Right atrium auricular region (tissue), 2 donors: ENCODE measurements at places on chromosomes 6 and 20. TPM values are rescaled to one million over a fixed set of nuclear protein-coding genes. Genes with fewer than 3 reads are reported as not detected.
A peak's percentile ranks its signal among the peaks of the same experiment; 100 is the strongest.

The ZSCAN23 gene
- total RNA-seq = 0.59 TPM

The IL20RA gene
- total RNA-seq = 5.0 TPM

DNA sequence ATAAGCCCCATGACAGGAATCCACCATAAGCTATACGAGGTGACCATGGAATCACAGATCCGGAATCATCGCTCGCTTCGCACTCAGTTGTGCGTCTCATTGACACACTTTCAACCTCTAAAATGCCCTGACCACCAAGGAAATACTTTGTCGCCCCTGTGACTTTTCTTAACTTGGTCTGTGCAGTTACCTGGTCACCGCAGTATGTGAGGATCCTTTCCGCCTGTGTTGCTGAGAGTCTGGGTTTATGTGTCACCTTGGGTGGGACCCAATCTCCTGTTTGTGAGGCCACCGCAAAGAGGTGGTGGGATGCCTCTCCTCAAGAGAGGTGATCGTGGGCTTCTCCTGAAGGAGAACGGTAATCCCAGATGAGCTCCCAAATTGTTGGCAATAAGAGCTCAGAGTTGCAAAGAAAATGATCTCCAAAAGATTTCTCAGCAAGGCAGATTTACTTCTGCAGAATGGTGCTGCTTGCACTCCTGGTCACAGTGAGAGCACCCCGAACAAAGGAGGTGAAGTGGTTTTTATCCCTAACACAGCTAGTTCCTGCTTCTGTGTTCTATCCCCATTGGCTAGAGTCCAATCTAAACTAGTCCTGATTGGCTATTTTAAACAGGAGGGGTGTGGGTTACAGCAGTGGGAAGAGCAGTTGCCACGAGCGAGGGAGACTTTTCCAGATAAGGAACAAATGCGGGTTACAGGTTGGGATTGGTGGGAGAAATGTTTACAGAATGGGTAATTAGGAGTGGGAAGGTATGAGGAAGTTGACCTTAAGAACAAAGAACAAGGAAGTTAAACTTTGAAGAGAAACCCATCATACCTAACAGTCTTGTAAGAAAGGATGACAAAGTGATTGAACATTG is 9.1 kb upstream of the ZNFX1 start:
- no peak overlapping the region for H3K27ac ChIP-seq
- H3K4me1 ChIP-seq = peaks cover 7% of the 10 kb centered on the region
- peaks cover 100% of the 10 kb centered on the region for H3K36me3 ChIP-seq

- H3K36me3 ChIP-seq = no peaks in the 10 kb centered on the region
- no peak for DNase-seq
- H3K4me3 ChIP-seq = peak within 1 kb of the TSS; percentile 34
Observed at GRCh38 chr6:36129941-36130666, at the start of gene MAPK13. Gene MAPK13, plus strand, starts transcription at chr6:36130513. Its CDS starts 70 bp downstream, at chr6:36130583.

- no peak overlapping the region for H3K4me3 ChIP-seq
- H3K27ac ChIP-seq = no peak overlapping the region
- no peaks in the 10 kb centered on the region for H3K4me1 ChIP-seq
- DNase-seq = no peak
Observed at GRCh38 chr6:7636151-7636550, 46.2 kb downstream of the SNRNP48 start.

DNA sequence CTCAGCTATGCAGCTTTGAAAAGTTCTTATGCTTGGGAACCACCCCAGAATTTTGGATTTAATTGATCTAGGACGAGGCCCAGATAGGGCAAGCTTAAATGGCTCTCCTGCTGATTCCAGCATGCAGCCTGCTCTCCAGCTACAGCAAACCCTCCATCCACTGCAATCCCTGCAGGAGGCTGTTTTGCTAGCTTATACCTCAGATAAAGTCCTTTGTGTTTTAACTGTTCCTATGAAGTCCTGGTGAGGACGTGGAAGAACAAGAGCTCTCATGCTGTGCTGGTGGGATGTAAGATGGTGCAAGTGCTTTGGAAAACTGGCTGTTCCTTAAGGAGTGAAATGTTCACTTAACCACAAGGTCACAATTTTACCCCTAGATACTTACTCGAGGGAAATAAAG is 25.5 kb upstream of the NXT1 start:
- no peaks in the 10 kb centered on the region for H3K4me1 ChIP-seq
- H3K27ac ChIP-seq = no peak overlapping the region
- no peak overlapping the region for H3K4me3 ChIP-seq
- no peaks in the 10 kb centered on the region for H3K36me3 ChIP-seq
- H3K27me3 ChIP-seq = no peaks in the 10 kb centered on the region

GRCh38 chr6:72955666-72956065 is 269.6 kb downstream of the KHDC1L start:
- no peaks in the 10 kb centered on the region for H3K36me3 ChIP-seq
- H3K4me1 ChIP-seq = no peaks in the 10 kb centered on the region
- H3K4me3 ChIP-seq = no peak overlapping the region
- H3K27ac ChIP-seq = no peak overlapping the region

GRCh38 chr20:22921595-22922421 is 113.3 kb upstream of the SSTR4 start:
- no peaks in the 10 kb centered on the region for H3K36me3 ChIP-seq
- no peaks in the 10 kb centered on the region for H3K27me3 ChIP-seq
- no peaks in the 10 kb centered on the region for H3K4me1 ChIP-seq
- H3K27ac ChIP-seq = no peak overlapping the region
- H3K4me3 ChIP-seq = no peak overlapping the region
- no peak for DNase-seq

DNA sequence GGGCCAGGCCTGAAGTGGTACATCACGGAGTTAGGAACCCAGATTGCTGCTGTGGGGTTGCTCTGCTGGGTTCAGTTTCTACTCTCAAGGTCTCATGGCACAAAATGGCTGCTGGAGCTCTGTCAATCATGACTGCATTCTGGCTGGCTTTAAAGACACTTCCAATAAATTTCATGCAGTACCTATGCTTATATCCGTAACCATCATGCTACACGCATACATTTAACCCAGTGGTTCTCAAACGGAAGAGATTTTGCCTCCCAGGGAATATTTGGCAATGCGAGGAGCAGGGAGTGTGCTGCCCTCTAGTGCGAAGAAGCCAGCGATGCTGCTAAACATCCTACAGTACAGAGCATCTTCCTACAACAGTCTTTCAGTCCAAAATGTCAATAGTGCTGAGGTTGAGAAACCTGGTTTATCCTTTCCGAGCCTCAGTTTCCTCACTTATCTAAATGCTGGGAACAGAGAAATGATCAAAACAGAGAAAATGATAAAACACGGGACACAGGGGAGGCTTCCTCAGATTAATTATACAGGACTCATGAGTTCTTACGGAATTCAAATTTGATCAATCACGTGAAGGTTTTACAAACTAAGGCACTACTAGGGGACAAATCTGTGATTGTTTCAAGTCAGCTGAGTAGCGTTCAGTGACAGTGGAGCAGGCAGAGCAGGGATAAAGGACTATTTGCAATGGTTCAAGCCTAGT is 9.6 kb upstream of the SLC2A10 start:
- no peak overlapping the region for H3K4me3 ChIP-seq
- no peaks in the 10 kb centered on the region for H3K27me3 ChIP-seq
- DNase-seq = no peak
- peaks cover 6% of the 10 kb centered on the region for H3K4me1 ChIP-seq

- H3K36me3 ChIP-seq = no peaks in the 10 kb centered on the region
- H3K27me3 ChIP-seq = no peaks in the 10 kb centered on the region
- DNase-seq = no peak
- no peak overlapping the region for H3K27ac ChIP-seq
- no peak overlapping the region for H3K4me3 ChIP-seq
Observed at GRCh38 chr20:46232539-46232938, 75.8 kb downstream of the CDH22 start.
